ENCODE measurements at places on chromosomes 3 and 15.

DNA sequence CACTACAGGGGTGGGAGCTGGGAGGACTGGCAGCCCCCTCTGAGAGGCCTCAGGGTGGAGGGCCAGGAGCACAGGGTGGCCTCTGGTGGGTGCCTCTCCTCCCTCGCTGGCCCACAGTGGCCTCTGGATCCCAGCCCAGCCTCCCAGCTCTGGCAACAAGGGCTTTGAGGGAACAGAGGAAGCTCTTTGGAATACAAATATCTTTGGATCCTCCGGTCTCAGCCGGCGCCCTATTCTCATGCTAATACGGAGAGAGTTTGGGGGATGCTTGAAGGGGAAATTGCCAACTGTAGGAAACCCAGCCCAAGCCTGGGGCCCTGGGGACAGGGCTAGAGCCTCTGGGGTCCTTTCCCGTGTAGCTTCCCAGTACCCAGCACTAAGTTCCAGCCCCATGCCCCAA lies 33.4 kb upstream of the INSYN1 start:
- DNase-seq = no peak

DNA sequence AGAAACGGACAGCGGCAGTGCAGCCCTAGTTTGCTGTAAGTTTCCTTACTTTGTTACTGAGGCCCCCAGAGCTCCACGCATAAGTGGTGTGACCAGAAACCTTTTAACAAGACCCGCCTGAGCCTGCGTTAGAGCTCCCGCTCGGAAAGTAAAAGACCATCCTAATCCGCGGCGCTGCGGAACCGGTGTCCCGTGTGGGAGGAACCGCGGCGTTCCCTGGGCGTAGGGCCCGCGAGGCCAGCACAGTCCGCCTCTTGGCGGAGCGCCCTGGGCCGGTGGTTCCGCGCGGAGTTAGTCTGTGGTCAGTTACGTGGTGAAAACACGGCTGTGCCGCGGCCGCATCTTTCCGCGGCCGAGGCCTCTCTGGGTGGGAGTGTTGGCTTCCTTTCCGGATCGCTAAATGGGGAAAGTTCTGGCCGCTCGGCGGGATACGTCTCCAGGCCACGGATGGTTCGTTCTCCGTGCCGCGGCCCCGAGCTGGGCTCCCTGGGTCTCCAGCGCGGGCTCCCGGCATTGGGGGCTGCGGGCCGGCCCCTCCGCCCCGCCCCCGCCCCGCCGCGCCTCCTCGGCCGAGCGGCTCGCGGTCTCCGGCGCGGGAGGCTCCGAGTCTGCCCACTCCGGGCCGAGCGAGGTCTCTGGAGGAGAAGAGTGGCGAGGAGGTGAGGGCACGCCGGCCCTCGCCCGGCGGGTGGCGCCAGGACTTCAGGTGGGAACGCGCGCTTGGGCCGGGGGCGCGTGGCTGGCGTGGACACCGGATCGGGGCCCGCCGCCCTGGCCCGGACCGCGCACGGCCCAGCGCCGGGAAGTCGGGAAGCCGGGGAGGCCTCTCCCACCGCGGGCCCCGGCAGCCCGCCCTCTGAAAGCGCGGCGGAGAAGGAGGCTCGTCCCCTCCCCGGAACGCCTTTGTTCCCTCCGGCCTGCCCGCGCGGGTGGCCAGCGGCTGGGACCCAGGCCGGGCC lies 754 bp downstream of the B3GNT5 start:
- DNase-seq = no peak

DNA sequence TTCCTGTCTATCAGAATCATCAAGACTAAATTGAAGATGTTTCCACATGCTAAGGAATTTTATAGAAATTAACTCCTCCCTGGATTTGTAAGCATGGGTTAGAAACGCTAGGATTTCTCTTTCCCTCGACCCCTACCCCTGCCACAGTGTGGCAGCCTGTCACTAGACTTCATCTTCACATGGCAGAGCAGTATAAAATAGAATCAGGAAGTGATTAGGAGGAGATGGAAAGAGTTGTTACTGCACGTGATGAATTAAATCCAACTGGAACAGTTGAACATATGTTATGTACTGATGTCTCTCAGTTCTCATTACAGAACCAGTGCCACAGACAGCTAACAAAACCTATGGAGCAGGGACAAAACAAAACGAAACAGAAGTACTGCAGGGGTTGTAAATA lies 130.0 kb upstream of the BNIP2 start:
- DNase-seq = peak; percentile 82

DNA sequence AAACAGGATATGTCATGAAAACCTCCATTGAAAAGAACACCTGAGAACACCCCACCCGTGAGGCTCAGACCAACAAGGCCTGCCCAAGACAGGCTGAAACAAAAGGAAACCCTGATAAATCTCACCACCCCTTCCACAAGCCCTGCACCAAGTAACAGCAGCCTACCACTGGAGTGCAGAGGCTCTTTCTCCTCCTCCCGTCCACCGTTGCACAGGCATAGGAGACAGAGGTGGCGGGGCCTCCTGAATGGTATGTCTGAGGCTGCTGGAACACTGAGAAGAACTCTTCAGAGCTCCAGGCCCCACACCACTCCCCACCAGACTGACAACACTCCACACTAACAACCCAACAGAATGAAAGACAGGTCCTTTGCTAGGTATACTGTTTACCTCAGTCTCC lies 21.4 kb downstream of the CHDH start:
- no peak for DNase-seq

- DNase-seq = no peak
Measured at GRCh38 chr3:51786267-51786666, 7.2 kb upstream of the IQCF6 start.

- no peak for DNase-seq
Measured at GRCh38 chr15:86349565-86349964, 269.9 kb downstream of the AGBL1 start.

DNA sequence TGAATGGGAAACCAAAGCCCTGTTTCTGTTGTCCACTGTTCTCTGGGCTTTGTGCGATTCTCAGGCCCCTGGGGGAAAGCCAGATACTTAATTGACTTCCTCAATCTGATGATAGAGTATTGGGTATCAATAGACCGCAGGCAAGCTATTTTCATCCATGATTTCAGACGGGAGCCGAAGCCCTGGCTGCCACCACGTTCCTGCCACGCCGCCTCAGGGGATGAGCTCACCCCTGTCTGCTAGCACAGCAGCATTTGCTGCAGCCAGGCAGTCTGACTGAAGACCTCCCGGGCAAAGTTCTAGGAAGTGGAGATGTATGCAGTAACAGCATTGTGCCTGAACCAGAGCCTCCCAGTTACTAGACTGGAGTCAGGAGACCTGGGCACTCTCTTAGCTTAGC lies 69.8 kb downstream of the ISG20 start:
- no peak for DNase-seq

DNA sequence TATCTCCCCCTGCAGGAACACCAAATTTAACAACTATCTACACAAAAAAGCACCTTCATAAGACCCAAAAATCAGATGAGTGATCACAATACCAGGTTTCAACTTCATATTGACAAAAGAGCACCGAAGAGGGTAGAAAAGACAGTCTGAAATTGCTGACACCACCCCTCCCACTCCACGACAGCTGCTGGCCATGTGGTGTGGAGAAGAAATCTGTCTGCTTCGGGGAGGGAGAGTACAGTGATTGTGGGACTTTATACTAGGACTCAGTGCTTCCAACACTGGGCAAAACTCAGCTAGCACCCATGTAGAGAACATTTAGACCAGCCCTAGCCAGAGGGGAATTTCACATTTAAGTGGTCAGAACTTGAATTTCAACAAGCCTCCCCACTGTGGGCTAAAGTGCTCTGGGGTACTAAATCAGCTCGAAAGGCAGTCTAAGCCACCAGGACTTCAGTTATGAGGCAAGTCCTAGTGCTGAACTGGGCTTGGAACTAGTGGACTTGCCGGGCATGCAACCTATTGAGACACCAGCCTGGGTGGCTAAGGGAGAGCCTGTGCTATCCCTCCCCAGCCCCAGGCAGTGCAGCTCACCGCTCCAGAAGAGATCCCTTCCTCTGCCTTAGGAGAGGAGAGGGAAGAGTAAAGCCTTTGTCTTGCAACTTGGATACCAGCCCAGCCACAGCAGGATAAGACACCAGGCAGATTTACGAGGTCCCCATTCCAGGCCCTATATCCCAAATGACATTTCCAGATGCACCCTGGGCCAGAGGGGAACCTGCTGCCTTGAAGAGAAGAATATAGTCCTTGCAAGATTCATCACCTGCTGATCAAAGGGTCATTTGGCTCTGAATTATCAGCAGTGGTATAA lies 44.6 kb upstream of the POU1F1 start:
- no peak for DNase-seq

GRCh38 chr3:71585131-71585530 lies 1.6 kb upstream of the FOXP1 start:
- no peak for DNase-seq

DNA sequence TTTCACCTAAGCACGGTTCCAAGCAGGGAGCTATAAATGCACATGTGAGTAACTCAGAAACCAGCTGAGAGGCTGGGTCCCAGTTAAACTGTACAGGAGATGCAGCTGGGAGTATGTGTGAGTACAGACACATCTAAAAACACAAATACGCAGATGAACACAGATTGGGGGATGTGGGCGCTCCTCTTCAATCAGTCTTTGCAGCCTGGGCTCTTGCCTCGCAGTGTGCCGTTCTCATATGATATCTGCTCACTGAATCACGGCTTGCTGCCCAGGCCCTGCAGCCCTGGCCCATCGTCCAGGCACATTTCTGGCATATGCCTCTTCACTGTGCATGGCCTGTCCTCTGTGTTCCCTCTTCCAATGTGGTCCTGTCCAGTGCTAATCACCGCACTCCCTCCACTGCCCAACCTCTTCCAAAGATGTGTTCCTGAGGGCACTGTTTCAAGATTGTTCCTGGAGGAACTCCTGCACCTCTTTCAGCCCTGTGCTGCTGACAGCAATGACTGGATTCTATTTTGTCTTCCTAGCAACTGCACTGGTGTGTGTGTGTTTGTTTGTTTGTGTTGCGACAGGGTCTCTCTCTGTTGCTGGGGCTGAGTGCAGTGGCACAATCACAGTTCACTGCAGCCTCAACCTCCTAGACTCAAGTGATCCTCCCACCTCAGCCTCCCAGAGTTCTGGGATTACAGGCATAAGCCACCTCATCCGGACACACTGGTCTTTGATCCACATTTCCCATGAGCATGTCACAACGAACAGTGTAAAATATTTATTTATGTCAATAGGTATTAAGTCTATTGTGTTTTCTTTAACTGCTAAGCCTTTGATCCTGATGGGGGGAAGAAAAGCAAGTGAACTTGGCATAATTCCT lies 17.0 kb downstream of the CA12 start:
- DNase-seq = no peak

DNA sequence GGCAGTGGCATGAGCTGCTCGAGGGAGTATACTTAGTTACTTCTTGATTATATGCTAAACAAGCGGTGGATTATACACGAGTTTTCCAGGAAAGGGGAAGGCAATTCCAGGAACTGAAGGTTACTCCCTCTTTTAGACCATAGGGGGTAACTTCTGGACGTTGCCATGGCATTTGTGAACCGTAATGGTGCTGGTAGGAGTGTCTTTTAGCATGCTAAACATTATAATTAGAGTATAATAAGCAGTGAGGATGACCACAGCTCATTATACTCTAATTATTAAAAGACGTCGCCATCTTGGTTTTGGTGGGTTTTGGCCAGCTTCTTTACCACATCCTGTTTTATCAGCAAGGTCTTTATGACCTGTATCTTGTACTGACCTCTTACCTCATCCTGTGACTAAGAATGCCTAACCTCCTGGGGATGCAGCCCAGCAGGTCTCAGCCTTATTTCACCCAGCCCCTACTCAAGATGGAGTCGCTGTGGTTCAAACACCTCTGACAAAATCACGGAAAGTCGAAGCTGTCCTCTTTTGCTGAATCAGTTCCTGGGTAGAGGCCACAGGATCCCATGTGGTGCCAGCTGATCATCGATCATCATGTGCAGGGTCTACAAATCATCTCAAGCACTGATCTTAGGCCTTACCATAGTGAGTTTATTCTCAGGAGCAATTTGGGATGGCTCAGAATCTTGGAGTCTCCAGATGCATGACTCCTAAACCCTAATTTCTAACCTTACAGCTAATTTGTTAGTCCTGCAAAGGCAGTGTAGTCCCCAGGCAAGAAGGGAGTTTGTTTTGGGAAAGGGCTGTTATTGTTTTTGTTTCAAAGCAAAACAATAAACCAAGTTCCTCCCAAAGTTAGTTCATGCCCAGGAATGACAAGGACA lies 149.1 kb downstream of the TJP1 start:
- DNase-seq = no peak

DNA sequence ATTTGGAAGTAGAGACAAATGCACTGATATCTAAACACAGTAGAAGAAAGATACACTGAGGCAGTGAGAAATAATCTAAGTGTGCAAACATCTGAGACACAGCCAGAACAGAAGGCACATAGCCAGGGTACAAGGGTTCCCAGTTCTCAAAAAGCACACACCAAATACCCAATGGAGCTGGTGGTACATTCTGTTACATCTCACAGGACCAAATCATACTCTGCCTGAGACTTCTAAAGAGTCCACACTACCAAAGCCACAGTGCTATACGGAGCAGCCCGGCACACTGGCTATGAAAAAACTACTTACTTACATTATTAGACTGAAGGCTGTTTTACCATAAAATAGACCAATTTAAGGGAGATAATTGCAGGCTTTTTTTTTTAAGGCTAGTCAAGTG lies 19.3 kb downstream of the CLPX start:
- DNase-seq = no peak

DNA sequence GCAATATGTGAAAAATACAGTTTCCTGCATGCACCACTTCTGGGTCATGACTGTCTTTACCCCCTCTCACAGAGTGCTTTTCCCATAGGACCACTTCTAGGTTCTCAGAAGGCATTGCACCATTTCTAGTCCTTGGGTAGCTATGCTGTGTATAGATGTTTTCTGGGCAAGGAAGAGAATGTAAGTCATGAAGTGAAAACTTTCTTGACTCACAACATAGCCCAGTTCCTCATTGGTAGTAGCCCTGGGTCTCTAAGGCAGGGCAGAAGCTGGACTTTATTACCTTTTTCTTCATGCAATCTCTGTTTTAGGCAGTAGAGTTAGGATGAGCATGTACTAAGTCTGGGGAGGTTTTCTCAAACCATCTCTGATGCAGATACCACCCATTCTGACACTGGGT lies 203.1 kb downstream of the EPHB1 start:
- no peak for DNase-seq

- DNase-seq = no peak
Measured at GRCh38 chr3:53416530-53416929, 69.2 kb upstream of the DCP1A start.

DNA sequence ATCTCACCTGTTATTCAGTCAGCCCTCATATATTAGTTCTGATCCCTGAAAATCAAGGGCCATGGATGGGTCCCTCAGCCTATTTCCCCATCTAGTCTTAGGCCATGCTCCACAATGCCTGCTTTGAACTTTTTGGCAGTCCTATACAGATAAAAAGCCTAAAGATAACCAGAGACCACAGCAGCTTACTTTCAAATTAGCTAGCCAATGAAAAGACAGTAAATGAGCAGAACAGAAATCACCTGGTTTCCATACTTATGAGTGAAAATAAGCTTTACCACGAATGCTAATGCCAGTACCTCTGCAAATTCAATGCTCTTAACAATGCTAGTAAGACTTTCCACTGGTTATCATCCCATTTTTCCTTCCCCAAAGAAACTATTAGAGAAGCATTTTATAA lies 141.6 kb upstream of the SPRED1 start:
- DNase-seq = no peak

Measured in NCI-H524 treated with DMSO at 0.1 percent for 48 hours (cell line).